ENCODE measurements at places on chromosomes 12 and 14.

GRCh38 chr14:83419420-83419819 lies 1885.8 kb upstream of the SEL1L start:
- no peak for DNase-seq

DNA sequence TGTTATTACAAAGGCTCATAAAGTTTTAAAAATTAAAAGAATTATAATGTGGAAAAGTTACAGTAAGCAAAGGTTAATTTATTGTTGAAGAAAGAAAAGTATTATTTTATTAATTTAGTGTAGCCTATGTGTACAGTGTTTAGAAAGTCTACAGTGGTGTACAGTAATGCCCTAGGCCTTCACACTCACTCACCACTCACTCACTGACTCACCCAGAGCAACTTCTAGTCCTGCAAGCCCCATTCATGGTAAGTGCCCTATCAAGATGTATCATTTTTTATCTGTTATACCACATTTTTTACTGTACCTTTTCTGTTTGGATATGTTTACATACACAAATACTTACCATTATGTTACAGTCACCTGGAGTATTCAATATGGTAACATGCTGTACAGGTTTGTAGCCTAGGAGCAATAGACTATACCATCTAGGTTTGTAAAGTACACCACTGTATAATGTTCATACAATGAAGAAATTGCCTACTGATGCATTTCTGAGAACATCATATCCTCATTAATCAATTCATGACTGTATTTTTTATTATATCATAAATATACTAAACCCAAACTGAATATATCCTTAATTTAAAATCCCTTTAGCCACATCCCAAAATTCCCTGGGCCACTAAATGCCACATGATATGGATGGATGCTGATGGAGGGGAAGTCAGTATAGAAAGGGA lies 43.6 kb upstream of the NID2 start:
- DNase-seq, result peak; percentile 83

DNA sequence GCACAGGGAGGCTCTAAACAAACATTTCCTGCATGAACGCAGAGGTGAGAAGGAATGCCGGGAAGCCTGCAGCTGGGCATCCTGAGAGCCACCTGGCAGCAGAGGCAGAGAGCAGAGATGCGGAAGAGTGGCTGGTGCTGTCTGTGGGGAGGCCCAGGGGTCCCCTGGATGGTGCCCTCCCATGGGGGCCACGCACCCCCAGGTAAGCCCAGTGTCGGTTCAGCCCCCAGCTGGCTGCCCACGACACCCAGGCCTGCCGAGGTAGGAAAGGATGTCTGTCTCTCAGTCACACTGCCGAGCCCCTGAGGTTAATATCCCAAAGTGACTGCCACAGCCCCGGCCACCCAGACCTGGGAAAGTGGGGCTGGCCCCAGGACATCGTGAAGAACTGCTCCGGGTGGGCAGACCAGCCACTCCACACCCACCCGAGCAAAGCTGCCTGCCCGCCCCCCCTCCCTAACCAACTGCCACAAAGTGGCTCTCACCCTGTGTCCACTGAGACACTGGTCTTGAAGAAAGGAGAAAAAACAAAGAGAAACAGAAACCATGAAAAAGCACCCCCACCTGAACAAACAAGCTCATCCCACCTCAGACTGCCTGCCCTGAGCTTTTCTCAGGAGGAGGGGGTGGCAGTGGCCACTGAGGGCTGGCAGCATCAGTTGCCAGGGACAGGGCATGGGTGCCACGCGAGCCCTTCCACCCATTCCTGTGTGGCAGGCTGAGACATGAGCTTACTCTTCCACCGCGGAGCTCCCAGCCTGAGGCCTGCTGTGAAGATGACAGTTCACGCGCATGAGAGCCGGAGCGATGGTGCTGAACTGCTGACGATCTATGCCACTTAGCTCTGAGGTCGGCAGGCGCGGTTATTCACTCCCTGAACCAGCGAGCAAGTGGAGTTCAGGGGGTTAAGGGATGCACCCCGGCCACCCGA lies 40.8 kb downstream of the CCDC88C start:
- DNase-seq, result no peak

- no peak for DNase-seq
Measured at GRCh38 chr14:50285861-50286260, 26.2 kb downstream of the L2HGDH start.

DNA sequence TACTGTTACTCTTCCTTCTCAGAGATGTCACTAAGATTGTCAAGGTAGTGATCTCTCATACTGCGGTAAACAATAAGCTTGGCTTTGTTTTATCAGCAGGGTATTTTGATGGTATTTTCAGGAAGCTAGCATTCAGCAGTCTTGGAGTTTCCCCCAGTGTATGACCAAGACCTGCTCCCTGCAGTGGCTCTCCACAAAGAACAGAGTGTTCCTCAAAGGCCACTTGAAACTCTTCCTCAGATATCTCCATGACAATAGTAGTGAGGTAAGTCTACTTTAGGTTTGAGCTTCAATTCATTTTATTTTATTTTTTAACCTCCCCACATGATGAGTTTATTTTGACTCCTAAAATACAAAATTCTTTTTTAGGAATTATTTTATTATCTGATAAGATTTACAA lies 74.0 kb upstream of the G2E3 start:
- no peak for DNase-seq

- DNase-seq, result no peak
Measured at GRCh38 chr14:99534863-99535262, 53.7 kb downstream of the CCNK start.

- DNase-seq, result no peak
Measured at GRCh38 chr12:66345212-66345611, 42.9 kb downstream of the HELB start.

DNA sequence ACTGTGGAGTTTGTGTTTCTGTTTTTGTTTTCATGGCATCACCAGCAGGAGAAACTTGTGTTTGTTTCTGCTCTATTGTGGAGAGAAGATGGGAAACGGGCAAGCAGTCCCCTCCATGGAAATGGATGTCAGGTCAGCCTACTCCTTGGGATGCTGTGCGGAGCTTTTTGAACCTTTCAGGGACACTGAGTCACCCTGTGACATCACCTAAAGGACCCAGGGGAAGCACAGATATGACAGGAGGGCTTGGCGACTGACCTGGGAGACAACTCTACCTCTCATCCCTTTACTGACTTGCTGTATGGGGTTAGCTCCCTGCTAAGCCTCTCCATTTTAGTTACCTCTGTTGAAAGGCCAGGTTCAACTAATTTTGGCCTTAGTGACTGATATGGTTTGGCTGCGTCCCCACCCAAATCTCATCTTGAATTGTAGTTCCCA lies 706.9 kb upstream of the TMEM132C start:
- no peak for DNase-seq
